ENCODE measurements at places on chromosomes 1 and 21. TPM values are rescaled to one million over a fixed set of nuclear protein-coding genes. Genes with fewer than 3 reads are reported as not detected.
A peak's percentile ranks its signal among the peaks of the same experiment; 100 is the strongest.

AMY1C gene
- not detected for total RNA-seq

GON4L gene
- 56.4 TPM for total RNA-seq

KPRP gene
- not detected for total RNA-seq

DNA sequence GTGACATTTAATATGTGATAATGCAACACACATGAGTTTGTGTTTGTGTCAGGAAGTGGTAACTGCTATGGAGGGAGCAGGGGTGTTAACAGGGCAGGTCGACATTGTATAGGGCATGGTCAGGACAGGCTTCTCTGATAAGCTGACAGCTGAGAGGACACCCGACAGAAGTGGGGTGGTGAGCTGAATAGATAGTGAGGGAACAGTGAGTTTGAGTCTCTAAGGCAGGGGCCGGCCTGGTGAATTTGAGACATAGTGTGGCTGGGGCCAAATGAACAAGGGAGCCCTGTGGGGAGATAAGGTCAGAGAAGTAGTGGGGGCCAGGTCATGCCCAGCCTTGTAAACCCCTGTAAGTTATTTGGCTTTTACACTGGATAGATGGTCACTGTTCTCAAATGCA is 217.4 kb upstream of the KIAA0040 start:
- no peaks in the 10 kb centered on the region for H3K27me3 ChIP-seq
- H3K4me3 ChIP-seq = no peak overlapping the region
- no peaks in the 10 kb centered on the region for H3K36me3 ChIP-seq
- no peak overlapping the region for H3K27ac ChIP-seq
- no peak for DNase-seq

DNA sequence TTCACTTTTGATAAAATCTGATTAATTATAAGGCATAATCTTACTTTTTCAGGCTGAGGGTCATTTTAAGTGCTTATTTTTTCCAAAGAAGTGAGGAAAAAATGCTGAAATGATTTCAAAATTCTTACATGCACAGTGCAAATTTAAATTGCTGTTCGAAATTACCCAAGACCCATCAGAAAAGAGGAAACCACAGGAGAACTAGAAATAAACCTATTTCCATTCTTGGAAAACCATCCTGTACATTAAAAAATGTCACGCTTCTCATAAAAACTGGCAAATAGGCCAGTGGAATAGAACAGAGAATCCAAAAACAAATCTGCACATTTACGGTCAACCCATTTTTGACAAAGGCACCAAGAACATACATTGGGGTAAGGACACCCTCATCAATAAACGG is 414.9 kb downstream of the SMYD3 start:
- no peaks in the 10 kb centered on the region for H3K27me3 ChIP-seq
- no peaks in the 10 kb centered on the region for H3K4me1 ChIP-seq
- H3K27ac ChIP-seq = no peak overlapping the region
- no peak for DNase-seq
- H3K36me3 ChIP-seq = no peaks in the 10 kb centered on the region
- no peak overlapping the region for H3K4me3 ChIP-seq

DNA sequence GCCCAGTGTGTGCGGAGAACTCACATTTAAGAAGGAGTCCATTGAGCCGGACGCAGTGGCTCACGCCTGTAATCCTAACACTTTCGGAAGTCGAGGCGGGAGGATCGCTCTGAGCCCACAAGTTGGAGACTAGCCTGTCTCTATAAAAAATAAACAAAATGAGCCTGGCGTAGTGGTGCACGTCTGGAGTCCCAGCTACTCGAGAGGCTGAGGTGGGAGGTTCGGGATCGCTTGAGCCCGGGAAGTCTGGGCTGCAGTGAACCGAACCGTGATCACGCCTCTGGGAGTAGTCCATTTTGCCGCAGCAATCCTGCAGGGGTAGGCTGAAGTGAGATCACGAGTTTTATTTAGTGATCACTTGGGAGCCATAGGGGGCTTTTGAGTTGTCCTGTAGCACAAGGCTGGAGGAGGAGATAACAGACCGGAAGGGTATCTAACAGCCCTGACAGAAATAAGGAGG is 497 bp upstream of the FUCA1 start:
- no peaks in the 10 kb centered on the region for H3K27me3 ChIP-seq
- no peak for DNase-seq
- H3K4me3 ChIP-seq = peak overlapping the region; percentile 82
- H3K4me1 ChIP-seq = no peaks in the 10 kb centered on the region

- H3K4me3 ChIP-seq = no peak overlapping the region
- no peaks in the 10 kb centered on the region for H3K27me3 ChIP-seq
- H3K36me3 ChIP-seq = no peaks in the 10 kb centered on the region
- H3K4me1 ChIP-seq = no peaks in the 10 kb centered on the region
These were observed 8.3 kb upstream of the ZBTB40 start for GRCh38 chr1:22443332-22443731.

Measured in breast epithelium (tissue), 4 donors.